IPS-NIHi11 (cell line): ENCODE measurements at places on chromosomes 7 and 10.

- peak; percentile 37 for DNase-seq
Observed at GRCh38 chr7:111743244-111743847, 181.1 kb upstream of the IMMP2L start.

DNA sequence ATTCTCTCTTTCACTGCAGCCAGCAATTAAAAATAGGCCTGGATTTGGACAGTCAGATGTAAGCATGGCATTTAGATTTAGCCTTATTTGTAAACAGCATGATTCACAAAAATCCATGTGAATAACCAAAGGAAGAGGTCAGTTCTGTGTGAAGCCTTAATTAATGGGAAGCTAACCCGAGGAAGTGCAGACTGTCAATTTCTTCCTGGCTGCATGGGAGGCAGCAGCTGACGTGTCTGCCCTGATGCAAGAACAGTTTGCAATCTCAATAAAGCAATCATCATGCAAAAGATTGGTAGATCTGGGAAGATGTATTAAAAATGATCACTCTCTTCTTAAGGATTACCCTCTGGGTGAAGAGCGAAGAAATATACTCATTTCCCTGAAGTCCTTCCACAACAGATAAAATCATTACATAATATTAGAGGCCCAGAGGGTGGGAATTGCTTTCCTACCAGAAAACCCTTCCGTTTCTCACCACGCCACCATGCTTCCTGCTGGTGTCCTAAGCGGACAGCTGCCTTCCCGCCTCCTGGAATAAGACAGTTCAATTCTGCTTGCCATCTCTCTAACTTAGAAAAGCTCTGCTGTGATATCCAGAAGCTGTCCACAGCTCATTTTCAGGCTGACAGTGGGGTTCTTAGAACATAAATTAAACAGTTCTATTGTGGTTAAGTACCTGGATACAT, 526.7 kb upstream of the NRP1 start:
- DNase-seq: no peak

GRCh38 chr7:25664593-25664992, 436.3 kb upstream of the NPVF start:
- DNase-seq: no peak

DNA sequence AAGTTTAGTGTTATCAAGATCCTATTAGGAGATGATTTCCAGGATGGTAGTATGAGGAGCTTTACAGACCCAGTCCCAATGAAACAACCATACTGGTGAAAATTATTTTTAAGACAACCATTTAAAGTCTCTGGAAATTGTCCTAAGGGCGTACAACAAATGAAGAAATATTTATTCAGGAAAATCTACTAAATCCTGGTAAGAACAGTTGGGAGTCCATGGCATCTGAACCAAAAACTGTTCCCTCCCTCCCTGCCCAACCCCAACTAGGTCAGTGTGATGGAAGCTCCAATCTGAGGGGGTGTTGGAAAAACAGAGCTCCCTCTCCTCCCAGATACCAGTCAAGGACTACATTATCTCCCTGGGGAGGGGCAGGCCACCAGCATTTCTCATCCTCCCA, 74.7 kb upstream of the MKLN1 start:
- no peak for DNase-seq

DNA sequence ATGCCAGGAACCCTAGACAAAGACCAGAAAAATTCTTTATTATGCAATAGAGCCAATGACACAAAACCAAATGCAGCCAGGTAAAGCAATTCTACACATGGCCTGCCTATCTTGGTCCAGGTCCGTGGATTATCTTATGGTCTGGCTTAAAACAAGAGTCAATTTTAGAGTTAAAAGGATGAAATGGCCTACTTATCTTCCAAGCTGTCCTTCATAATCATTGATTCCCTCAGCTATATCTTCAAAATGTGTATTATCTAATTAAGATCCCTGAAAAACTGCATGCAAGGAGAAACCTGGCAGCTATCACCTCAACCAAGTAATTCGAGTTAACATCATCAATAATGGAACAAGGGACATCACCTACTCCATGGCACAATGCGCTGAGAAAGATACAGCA, 479.4 kb upstream of the NRP1 start:
- DNase-seq: no peak

DNA sequence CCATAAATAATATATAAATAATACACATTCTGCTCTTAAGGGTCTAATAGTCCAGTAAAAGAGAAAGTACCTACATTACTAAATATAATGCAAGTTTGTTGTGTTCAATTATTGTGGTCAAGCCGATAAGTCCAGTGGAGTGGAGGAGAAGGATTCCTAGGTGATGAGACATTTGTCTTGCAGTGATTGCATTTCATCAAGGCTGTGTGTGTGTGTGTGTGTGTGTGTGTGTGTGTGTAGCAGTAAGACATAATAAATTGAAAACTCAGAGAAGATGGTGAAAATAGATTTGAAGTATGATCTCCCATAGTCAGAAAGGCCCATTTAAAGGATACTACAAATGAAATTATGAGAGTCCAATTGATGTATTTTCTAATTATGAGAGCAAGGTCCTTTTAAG, 192.5 kb upstream of the SEMA3C start:
- DNase-seq: no peak

DNA sequence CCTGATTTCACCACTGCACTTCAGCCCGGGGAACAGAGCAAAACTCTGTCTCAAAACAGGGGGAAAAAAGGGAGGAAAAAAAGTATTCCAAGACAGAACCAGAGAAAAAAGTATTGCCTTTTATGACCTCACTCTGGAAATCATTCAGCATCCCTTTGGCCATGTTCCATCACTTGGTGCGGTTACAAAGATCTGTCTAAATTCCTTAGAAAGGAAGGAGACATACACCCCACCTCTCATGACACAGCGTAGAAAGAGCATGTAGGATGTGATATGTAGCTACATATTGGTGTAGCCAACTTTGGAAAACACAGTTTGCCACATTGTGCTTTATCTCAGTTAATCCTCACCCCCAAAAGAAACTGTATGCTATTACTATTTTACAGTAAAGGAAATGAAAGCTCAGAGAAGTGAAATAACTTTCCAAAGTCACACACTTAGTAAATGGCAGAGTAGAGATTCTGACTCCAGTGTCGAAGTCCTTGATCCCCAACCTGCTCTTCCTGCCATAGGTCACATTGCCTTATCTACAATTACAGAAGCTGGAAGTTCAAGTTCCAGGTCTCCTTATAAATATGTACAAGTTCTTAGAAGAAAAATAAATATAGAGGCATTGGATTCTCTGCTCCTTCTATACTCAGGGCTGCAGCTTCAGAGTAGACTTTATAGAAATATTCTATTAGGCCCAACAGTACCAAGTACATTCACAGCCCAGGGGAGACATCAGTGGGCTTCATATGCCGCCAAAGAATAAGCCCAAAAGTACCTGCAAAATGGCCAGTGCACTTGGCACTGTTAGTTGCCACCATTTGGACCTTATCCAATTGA, 91.6 kb upstream of the KMT2E start:
- DNase-seq: no peak

DNA sequence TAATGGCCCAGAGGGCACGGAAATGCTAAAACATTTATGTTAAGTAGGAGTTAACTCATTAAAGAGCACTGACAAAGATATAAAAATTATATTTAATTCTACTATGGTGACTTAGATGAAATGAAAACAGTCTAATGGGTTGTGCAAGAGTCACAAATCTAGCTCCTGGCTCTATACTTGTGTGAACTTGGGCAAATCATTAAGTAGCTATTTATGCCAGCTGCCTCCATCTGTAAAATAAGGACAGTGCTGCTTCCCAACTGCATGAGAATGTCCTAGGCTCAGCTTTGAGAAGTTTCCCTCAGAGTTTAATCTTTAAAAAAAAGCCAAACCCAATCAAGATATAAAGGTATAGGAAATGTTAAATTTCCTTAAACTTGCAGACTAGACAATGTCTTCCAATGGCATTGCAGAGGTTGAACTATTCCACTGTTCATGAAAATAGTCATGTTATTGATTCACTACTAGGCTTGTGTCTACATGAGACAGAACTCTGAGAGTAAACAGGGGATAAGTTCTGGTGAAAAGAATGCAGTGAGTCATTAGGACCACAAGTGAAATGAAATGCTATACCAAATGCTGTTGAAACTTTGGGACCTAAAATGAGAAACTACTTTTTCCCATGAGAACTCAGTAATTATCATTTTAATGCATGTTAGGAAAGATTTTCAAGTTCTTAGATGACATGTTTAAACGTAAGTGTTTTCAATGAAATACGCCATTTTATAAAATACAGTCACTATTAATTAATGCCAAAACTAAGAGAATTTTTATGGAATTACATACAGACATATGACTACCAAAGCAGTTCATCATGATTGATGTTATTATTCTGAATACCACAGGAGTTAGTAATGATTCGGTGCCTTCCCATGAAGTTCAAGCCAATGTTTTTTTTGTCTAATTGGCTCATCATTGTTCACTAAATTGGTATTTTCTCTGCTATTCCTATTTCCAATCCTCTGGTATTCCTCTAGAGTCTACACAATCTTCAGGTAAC, 84.2 kb downstream of the CDK6 start:
- DNase-seq: no peak

DNA sequence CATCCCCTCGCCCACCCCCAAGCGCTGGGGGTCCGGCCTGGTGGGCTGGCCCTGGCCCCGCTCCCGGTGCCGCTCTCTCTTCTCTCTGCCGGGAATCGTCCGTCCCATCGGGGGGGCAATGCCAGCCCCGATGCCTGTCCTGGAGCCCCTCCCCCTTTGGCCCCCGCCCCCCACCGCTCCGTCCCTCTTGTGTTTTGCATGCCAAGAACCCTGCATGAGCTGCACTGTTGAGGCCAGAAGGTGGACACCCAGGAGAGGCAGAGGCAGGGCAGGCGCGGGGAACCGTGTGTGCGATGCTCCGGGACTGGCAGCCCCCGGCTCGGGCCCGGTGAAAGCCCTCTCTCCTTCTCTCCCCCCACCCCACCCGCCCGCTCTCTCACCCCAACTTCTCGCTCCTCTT, 22.1 kb upstream of the HSPB1 start:
- DNase-seq: no peak

GRCh38 chr7:104529567-104529966, 201.2 kb downstream of the LHFPL3 start:
- no peak for DNase-seq

DNA sequence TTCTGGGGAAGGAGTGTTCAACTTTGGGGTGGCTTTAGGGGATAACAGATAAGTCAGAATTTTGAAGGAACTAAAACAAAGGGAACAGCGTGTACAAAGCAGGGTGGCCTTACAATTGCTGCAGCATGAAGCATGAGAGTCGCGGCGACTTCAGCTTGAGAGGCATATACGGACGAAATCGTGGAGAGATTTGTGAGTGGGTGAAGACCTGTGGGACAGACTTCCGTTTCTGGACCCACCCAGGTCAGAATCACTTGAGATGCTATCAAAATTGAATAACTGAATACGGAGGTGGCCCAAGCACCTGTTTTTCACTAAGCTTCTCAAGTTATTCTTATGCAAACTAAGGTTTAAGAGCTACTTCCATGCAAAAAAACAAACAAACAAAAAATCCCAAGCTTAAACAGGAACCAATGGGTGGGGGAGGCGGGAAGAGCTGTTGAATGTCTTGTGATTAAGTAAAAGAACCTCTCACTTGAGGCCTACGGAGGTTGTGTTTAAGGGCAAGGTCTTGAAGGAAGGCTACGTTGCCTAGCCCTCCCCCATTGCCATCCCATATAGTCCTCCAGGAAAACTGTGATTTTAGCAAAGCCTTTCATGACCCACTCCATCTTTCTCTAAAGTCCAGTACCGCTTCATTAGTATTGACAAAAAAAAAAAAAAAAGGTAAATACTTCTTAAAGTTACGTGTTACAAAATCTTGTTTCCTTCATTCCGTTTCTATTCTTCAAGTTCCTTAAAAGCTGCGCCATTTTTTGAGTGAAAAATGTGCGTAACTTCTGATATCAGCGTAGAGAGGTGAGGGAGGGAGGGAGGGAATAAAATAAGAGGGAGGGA, 1.3 kb upstream of the TRIM24 start:
- peak; percentile 49 for DNase-seq

GRCh38 chr10:31749981-31750840, 178.4 kb downstream of the ARHGAP12 start:
- no peak for DNase-seq

GRCh38 chr7:157690833-157691585, 354.2 kb downstream of the DNAJB6 start:
- DNase-seq: no peak

DNA sequence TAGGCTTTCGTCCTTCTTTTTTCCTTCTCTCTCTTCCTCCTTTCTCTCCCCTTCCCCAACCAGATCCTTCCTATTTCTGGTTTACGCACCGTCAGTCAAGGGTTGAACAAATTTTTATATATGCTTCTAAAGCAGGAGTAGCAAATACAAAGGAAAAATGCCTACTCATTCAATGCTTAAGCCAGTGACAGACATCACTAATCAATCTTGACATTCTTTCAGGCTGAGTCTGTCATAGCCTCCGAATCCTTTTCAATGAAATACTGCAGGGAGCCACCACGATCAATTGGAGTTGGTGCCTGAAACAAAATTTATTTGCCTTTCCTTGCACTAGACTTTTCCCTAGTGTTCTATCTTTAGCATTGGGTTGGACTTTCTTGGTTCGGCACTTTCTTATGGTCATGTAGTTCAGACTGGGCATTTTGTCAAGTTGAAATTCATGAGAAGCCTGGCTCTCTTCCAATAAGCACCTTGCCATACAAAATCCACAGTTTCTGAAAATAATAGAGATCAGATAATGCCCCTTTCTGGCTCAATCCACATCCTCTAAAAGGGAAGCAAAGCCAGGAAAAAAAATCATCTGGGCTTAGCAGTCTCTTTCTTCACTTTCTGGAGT, 239.5 kb upstream of the PLXNA4 start:
- DNase-seq: peak; percentile 33

GRCh38 chr7:1975179-1975578, 257.6 kb downstream of the MAD1L1 start:
- DNase-seq: no peak

DNA sequence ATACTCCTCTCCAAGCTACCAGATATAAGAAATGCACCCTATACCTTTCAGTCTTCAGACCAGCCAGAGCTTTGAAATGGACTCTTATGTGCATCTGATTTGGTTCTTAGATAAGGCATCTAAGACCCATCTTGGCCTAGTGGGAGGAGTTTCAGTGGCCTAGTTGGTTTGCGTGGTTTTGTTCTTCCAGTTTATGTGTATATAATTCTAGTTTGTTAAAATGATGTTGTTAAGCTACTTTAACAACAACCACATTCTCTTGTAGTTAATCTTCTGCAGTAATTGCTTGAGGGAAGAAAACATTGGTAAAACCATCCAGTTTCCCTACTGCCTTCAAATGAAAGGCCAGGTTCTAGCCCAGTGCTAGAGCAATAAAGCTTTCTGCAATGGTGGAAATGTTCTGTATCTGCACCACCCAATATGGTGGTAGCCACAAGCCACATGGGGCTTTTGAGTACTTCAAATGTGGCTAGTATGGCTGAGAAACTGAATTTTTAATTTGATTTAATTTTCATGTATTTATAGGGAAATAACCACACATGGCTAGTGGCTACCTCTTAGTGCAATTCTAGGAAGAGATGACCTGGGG, 66.3 kb downstream of the KLHDC10 start:
- DNase-seq: no peak

- DNase-seq: no peak
Observed at GRCh38 chr7:54701982-54702381, 57.0 kb downstream of the SEC61G start.

GRCh38 chr10:13624630-13625029, 37.9 kb downstream of the PRPF18 start:
- DNase-seq: no peak
